ENCODE measurements at places on chromosomes 12 and 14.

- no peak for DNase-seq
These were observed 166.7 kb upstream of the SYT1 start for GRCh38 chr12:78697817-78698415.

DNA sequence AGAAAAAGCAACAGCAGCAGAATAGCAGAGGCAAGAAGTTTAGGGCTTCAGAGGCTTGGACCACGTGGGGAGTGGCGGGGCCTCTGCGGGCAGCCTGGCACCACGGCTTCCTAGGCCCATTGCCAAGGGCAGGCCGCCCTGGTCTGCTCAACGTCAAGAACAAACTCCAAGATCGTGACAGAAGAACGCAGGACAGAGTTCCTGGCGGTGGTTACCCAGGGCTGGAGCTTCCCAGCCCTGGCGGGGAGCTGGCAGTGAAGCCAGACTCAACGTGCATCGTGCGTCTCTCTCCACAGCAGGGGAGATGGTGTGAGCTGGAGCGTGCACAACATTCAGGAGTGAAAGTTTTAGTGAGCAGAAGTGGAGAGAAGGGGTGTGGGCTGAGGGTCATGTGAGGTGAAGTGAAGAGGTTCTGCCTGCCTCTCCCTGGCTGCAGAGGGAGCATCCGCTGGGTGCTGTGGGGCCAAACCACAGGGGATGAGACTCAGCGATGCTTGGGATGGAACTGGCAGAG is 13.9 kb upstream of the CACNA2D4 start:
- no peak for DNase-seq

GRCh38 chr12:27583981-27584380 is 60.0 kb downstream of the PPFIBP1 start:
- DNase-seq = no peak

DNA sequence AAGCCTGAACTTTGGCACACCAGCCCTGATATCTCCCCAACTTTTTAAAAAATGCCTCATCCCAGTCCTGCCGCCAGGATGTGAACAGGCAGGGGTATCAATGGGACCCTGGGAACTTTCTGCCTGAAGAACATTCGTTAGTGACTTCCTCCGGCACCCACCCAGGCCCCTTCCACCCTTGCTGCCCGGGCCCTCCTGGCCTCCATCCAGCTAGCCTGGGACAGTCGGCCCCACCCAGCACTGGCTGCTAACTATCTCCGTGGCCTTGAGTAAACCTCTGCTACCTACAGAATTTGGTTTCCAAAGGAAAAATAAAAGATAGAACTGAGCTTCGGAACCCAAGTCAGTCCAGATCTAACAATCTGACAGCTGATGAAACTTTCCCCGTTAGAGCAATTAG is 14.3 kb downstream of the SCARB1 start:
- no peak for DNase-seq
